HepG2 (cell line): ENCODE measurements at places on chromosomes 1 and 21.

GRCh38 chr21:35273333-35273732, 224.2 kb upstream of the RUNX1 start:
- no peak for DNase-seq

DNA sequence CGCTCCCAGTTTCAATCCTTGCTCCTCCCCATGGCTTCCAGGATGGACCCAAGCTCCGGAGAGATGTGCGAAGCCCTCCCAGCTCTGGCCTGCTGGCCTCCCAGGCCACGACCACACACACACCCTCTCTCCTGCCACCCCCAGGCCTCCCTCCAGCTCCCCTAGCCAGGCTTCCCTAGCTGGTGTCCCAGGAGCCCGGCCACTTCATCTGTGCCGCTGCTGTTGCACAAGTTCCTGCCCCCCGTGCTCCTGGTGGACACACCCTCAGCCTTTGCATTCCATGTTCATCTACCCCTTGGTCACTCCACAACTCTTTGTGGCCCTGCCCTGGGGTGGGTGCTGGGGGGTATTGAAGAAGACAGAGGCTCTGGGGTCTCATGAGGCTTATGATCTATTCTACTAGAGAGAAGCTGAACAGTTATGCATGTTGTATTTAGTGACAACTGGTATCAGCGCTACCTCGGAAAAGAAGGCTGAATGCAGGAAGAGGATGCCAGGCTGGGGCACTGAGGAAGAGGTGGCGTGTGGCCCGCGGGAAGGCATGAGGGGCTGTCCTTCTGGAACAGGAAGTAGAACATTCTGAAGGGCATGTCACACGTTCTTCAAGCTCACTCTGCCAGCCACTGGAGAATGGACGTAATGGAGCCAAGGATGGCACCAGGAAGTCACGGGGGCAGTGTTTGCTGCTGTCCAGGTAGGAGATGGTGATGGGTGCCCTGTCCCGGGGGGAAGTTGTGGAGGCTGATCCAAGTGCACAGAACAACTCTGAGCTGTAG, 172.4 kb downstream of the PSMG1 start:
- no peak for DNase-seq

GRCh38 chr1:208763971-208764370, 519.8 kb upstream of the PLXNA2 start:
- DNase-seq, result no peak

DNA sequence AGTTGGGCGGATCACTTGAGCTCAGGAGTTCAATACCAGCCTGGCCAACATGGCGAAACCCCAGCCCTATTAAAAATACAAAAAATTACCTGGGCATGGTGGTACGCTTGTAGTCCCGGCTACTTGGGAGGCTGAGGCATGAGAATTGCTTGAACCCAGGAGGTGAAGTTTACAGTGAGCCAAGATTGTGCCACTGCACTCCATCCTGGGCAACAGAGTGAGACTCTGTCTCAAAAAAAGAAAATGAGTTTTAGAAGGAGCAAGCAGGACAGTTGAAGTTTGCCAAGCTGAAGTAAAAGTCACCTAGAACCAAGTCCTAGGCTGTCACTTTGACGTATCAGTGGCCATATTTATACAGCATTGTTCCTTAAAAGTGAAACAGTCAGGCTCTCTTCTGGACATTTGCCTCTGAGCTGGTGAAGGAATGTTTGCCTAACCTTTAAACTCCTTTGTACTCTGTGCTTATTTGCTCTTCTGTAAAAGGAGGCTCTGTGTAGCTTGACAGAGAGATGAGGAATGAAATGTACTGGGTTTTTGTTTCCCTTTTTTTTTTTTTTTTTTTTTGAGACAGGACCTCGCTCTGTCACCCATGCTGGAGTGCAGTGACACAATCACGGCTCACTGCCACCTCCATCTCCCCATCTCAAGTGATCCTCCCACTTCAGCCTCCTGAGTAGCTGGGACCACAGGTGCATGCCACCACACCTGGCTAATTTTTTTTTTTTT, 2.8 kb downstream of the RAB4A start:
- DNase-seq, result peak; percentile 99

DNA sequence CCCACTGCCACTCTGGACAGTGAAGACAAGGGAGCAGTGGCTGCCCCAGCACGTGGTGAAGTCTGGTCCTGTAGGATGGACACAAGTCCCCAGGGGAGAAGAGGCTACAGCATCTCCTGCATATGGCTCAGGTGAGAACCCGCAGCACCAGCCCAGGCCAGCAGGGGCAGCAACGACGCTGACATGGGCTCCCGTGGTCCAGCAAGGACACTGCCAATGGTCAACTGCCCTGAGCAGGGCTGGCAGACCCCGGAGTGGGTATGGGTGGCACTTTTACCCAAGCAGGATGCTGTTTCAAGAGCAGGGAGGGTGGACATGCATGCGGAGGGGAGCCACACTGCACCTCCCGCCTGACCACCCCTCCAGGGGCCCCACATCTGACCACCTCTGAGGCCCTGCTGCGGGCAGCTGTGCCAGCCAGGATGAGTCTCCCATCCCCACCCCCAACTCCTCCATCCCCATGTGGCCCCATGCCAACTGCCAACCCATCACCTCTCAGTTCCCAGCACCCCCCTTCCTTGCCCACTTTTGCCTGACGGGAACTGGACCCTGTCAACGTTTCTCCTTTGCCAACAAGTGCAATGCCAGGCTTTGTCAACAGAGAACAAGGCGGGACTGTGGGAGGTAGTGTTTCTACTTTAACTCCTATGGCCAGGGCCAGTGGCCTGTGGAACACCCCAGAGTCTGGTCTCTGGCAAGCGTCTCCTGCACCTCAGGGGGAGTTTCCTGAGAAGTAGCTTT, 8.6 kb downstream of the MORN1 start:
- peak; percentile 36 for DNase-seq

DNA sequence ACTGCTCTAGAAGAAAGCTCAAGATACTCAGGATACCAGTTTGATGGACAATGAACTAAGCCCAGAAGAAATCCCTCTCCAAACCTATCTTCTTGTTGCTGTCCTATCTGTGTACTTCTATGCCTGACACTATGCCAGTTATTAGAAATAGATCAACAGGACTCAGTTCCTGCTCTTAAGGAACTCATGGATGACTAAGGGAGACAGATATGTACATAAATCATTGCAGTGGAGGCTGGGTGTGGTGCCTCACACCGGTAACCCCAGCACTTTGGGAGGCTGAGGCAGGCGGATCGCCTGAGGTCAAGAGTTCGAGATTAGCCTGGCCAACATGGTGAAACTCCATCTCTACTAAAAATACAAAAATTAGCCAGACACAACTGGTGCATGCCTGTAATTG, 42.4 kb upstream of the AK4 start:
- no peak for DNase-seq

GRCh38 chr1:22821027-22821426, 110.4 kb downstream of the EPHB2 start:
- DNase-seq, result no peak

- DNase-seq, result no peak
Observed at GRCh38 chr1:206654828-206655227, 19.5 kb downstream of the DYRK3 start.

DNA sequence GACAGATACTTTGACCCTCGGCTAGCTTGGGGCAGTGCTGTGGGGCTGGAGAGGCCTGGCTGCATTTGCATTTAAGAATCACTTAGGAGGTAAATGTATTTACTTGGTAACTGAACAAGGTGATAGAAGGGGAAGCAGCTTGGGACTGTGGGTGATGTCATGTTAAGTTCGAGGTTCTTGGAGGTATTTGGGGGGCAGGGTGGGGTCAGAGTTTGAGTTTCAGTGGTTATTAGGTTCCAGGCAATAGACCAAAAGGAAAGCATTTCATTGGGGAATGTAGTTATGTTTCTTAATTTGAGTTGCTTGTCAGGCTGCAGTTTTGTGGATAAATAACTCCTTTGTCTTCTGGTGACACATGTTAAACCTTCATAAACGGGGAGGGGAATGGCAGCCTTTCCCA, 2.4 kb upstream of the FAM78B start:
- no peak for DNase-seq

DNA sequence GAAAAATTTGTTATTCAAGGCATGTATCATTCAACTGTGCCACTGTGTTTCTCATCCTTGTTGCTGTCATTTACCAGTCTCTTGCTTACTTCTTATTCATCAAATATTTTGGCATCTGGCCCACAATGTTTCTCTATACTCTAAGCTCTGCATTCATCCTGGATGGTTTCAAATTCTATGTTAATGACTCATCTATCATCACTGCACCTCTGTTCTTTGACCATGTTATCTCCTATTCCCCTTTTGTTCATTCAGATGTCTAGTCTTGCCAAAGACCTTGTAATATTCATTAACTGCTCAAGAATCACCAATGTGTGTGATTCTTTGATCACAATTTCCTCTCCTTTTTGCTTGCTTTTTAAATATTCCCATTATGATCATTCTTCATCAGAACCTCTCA, 54.6 kb upstream of the PRKACB start:
- DNase-seq, result peak; percentile 62

GRCh38 chr1:30807318-30808066, 49.9 kb upstream of the LAPTM5 start:
- DNase-seq, result no peak

- DNase-seq, result no peak
Observed at GRCh38 chr1:21290546-21290944, 282 bp upstream of the ECE1 start.

GRCh38 chr21:33767236-33767635, 124.9 kb downstream of the ITSN1 start:
- DNase-seq, result no peak

DNA sequence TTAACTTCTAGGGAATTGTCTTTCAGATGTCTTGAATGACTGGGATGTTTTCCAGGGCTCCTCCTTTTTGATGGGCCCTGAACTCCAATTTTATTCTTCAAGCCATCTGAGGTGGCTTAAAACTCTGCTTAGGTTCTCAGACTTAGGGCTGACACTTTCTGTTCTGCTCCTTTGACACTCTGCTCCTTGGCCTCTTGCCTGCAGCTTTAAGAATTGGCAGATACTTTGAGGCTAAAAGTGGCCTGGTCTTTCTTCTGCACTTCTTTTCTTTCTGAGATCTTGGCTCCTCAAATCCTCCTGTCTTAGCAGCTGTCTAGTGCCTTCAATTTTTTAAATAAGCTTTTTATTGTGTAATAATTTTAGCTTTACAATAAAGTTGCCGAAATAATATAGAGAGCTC, 294.6 kb downstream of the RPS6KC1 start:
- no peak for DNase-seq

DNA sequence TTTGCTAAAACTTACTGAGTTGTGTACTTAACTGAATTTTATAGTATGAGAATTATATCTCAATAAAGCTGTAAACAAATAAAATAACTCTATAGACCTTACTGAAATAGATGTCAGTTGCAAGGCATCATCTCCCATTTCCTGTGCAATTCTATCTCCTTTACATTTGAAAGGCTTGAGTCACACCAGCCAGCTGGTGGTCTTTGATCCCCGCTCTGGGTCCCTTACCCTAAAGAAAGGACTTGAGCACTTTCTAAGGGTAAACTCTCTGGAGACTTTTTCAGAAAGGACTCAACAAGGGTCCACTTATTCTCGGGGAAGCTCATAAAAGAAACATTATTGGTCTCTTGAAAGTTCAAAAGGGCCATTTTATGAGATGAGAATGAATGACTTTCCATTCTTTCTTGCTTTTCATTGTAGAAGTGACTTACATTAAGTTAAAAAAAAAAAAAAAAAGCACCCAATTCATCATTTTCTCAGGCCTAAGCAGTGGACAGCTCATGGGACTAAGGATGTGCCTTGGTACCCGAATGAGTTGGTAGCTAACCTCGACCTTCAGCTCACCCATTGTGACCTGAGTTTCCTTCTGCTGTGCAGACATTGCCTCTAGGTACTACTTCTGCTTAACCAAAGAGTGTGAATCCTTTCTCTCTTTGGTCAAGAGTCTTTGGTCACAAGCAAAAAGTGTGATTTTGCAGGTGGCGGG, 147.0 kb upstream of the COA6 start:
- DNase-seq, result no peak

- DNase-seq, result peak; percentile 48
Observed at GRCh38 chr1:156368889-156369684, at the start of gene RHBG. Gene RHBG (plus strand): TSS chr1:156369211. CDS start chr1:156369250, 39 bp downstream.

GRCh38 chr1:39795651-39796050, 7.0 kb upstream of the BMP8B start:
- DNase-seq, result no peak

GRCh38 chr1:181551249-181551648, 67.9 kb downstream of the CACNA1E start:
- no peak for DNase-seq

DNA sequence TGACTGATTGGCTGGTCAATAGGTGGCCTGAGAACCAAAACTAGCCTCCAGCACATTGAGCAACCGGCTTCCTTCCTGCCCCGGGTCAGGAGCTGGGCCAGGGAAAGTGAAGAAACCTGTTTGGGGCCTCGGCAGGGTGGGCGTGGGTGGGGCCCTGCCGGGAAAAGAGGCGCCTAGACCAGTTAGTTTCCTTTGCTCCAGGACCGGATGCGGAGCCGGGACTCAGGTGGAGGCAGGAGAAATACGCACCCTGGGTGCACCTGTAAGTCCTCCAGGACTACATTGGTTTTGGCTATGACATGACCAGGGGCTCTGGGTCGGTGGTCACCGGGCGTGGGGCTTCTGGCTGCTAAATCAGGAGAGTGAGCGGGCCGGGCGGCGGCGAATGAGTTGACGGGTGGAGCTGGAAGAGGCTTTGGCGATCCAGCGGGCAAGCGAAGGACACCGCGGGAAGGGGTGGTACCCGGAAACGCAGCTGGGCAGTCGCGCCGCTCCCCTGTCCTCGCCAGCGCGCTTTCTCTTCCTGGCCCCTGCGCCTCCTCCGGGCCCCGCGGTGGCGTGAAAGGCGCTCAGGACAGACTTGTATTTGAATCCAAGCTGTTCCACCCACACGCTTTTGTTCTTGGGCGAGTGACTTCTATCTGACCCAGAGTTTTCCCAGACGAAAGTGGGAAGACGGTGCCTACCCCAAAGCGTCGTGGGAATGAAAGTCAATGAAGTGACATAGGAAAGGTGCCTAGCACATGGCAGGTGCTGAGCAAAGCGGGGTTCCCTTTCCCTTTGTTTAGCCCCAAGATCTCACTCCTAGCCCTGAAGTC, 30.6 kb upstream of the JUN start:
- DNase-seq, result no peak

DNA sequence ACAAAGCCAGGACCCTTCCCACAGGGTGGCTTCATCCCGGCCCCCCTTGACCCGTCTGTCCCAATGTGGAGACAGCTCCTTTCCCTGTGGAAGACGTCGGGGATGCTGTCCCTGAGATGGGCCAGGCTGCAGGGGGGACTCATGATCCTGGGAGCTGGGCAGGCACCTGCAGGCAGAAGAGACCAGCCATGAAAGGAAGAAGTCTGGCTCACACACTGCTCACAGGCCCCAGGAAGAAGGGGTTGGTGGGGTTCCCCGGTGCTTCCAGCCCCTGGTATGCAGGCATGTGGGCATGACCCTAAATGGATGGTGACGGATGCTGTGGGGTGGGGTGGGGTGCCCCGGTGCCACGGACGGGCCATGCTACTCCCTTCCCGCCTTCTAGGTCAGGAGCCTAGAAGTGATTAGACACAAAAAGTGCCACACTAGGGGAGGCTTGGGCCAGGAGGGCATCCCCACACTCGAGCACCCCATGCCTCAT, 8.3 kb downstream of the ACTRT2 start:
- DNase-seq, result no peak

- DNase-seq, result no peak
Observed at GRCh38 chr1:156226782-156227181, 14.0 kb downstream of the PMF1 start.

GRCh38 chr1:6163191-6163972, 16.7 kb downstream of the CHD5 start:
- no peak for DNase-seq
